ENCODE measurements at places on chromosomes 12 and 14.
A peak's percentile ranks its signal among the peaks of the same experiment; 100 is the strongest.

GRCh38 chr14:49240383-49240782, 345.8 kb downstream of the RPS29 start:
- DNase-seq: no peak

DNA sequence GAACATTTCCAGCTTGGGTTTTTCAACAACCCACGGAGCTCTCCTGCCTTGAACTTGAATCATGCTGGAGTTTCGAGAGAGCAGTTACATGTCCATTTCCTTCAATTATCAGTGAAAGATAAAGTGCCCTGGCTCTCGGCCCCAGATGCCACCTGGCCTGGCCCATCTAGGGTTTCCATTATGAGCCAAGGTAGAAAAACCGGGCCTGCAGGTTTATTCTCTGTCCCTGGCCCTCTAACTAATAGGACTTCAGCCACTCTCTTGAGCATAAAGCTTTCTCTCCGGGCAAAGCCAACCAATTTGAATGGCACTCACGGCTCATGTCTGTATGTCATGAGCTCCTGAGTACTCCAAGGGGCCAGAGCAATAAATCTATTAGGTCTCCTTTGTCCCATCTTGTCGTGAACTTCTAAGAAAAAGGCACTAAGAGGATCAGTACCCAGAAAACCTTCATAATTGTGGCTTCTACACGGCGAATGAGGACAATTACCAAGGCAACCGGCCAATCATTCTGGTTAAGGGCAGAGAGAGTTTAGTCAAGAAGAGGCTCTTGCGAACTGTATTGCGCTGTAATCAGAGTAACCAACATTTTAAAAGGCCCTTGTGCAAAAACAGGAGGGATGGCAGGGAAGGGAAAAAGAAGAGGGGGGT, 392.3 kb downstream of the MED13L start:
- no peak for DNase-seq

DNA sequence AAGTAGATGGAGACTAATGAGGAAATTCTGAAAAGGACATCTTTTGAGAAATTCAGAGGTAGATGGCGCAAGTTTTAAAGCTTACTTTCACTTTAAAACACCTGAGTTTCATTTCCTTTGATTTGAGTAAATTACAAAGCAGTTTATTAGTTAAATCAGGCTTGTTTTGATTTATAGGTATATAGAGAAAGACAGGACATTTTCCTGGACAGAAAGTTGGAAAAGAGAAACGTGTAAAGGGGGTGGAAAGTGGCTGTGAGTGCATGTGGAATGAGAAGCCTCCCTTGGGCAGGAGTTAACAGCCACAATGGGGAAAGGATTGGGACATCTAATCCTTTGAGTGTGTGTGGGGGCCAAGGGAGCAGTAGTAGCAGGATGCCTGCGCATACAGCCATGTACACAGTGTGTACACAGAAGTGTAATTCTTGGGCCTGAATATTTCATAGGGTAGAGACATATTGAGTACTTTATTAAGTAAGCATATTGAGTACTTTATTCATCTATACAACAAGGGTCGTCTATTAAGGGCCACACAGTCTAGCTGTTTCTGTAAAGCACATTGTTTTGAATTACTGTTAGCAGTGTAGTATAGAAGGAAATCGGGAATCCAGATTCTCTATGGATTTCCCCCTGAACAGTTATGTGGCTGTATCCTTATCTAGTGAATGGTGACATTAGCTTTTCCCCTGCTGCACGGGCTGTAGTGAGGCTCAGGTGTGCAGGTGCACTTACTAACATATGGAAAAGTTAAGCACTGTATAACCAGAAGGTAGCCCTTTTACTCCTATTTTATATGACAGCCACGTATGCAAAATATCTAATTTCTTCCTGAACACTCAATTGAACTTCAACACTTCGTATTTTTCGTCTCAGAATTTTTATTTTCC, 19.1 kb downstream of the MARK3 start:
- DNase-seq: no peak

DNA sequence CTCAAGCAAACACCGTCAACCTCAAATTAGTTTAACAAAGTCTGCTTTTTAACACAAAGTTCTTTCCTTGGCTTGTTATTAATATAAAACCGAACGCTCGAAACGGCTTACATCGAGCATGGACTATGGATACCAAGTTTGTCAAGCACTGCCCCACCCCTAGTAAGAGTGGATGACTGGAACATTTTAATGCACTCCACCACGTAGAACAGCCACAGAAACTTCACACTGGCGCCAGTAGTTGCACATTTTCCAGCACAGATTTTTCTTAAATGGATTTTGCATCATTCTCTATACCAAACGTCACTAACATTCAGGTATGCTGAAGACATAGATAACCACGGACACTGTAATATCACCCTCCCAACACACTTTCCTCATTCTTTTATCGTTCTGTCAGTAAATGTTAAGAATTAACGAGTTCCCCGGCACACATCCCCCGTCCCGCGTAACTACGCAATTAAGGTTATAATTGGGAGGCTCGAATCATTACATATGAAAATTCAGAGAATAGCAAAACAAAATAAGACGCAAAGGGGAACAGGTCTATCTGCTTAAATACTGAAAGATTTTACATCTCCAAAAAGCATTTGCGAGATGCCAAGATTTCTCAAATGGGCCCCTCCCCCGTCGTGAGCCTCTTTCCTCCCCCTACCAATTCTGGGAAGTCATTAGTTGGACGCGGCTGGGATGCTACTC, 990 bp downstream of the FERMT2 start:
- DNase-seq: peak; percentile 7

DNA sequence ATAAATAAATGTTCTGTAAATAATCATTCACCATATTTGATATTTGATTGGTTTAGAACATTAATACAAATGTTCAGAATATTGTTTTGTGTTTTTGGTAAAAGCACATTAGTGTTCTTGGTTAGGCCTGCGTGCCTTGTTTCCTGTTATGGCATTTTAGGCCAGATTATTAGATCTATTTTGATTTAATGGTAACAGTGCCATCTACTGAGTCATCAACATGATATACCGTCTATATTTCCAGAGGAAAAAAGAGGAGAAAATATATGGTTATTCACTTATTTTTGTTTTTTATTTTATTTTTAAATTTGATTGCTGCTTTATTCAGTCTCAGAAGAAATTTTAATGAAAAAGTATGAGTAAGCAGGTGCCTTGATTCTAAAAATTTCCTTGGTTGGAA, 60.3 kb downstream of the GPHN start:
- DNase-seq: no peak

DNA sequence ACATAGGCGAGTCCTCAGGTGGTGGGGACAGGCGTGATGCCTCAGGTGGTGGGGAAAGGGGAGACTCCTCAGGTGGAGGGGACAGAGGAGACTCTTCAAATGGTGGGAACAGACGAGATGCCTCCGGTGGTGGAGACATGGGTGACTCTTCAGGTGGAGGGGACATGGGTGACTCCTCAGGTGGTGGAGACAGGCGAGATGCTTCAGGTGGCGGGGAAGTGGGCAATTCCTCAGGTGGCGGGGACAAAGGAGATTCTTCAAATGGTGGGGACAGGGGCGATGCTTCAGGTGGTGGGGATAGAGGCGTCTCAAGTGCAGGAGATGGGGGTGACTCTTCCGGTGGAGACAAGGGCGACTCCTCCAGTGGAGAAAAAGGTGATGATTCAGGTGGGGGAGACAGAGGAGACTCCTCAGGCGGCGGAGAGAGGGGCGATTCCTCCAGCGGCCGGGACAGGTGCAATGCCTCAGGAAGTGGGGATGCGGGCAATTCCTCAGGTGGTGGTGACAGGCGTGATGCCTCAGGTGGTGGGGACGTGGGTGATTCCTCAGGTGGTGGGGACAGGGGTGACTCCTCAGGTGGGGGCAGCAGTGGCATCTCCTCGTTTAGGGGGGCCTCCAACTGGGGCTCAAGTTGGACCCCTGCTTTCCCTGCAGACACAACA, 8.7 kb downstream of the KMT2D start:
- DNase-seq: no peak

- no peak for DNase-seq
Measured at GRCh38 chr12:38689704-38690103, 215.7 kb downstream of the CPNE8 start.

DNA sequence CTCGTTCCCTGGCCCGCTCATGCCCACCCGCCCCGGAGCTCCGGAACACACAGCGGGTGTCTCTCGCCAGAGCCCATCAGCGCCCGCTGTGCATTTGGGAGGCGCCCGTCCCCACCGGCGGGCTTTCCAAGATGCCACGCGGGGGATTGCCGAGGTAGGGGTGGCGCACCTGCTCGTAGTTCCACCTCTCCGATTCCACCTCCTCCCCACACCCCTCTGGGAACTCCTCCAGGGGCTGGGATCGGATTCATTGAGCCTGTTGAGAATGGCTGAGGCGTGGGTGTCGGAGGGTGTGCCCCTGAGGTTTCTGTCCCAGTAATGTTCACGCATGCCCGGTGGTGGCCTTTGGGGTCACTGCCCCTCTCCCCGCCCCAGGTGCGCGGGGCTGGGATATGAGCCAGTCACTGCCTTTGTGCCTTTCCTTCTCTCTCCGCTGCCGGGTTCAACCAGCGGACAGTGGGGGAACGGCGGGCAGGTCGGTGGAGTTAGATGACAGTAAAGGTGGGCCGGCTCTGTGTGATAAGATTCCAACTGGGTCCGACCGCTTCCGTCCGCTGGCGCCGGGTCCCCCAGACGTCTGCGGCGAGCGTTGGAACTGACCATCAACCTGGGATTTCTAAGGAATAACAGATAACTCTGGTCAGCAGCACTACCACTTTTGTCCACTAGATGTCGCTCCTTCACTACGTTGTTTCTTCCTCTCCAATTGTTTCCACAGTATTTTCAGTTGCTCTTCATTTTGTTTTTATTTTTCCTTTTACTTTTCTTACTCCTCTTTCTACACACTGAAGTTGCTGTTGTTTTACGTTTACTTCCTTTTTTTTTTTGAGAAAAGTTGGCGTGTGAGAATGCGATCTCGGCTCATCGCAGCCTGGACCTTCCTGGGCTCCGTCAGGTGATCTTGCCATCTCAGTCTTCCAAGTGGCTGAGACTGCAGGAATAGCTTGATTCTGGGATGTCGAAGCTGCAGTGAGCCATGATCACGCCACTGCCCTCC, 178.1 kb upstream of the ALG10B start:
- peak; percentile 62 for DNase-seq

- DNase-seq: no peak
Measured at GRCh38 chr12:81146228-81147225, 68.6 kb downstream of the ACSS3 start.

DNA sequence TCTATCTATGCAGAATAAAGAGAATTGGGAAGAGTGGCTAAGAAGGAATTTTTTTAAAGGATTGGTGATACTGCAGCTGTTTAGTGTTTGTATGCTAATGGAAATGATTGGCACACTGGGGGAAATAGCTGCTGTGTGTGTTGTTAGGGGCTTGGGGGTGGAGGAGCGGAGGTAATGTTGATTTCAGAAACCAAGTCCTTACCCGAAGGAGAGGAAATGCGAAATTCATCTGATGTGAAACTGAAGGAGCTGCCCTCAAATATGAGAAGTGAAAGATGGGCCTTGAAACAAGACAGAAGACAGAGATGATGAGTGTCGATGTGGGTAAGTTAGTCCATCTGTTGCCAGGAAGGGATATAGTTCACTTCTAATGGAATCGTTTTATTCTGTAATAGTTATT, 21.2 kb upstream of the RNASE12 start:
- DNase-seq: peak; percentile 25

GRCh38 chr12:124747426-124748161, 116.1 kb downstream of the SCARB1 start:
- no peak for DNase-seq

DNA sequence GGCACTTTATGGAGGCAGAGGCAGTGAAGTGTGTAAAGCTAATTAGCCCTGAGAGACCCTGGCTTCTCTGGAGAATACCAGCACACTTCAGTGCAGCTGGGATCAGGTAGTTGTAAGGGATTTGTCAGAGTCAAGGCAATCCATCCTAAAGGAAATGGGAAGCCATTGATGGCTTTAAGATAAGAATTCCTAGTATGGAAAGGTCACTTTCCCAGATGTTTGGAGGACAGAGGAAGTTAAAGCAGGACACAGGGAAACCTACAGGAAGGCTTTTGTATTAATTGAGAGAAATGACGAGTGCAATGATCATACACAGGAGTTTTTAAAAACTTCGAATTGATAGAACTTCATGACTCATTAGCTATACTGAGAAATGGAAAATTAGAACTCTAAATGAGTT, 254.4 kb downstream of the SLC16A7 start:
- DNase-seq: no peak

DNA sequence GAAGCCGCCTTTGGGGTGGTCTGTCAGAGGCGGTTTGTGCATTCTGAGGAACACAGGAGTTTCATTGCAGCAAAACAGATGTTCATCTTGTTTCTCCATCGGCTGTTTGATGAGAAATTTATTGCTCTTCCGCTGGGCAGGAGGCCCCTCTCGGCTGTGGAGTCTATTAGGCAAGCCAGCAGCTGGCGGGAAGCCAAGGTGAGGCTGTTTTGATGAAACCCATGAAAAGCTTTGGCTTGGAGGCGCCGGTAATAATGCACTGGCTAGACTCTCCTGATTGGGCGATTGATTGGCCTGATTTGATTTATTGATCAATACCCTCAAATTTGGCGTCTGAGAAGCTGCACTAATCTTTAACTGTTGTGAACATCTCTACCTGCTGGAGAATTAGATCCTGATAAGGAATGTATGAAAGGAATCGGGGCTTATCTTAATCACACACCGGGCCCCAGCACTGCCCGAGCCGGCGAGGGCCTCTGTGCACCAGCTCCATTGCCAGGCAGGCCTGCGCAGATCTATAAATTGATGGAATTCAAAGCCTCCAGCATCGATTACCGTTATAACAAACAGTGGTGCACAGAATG, 187.7 kb downstream of the PHETA1 start:
- peak; percentile 6 for DNase-seq

DNA sequence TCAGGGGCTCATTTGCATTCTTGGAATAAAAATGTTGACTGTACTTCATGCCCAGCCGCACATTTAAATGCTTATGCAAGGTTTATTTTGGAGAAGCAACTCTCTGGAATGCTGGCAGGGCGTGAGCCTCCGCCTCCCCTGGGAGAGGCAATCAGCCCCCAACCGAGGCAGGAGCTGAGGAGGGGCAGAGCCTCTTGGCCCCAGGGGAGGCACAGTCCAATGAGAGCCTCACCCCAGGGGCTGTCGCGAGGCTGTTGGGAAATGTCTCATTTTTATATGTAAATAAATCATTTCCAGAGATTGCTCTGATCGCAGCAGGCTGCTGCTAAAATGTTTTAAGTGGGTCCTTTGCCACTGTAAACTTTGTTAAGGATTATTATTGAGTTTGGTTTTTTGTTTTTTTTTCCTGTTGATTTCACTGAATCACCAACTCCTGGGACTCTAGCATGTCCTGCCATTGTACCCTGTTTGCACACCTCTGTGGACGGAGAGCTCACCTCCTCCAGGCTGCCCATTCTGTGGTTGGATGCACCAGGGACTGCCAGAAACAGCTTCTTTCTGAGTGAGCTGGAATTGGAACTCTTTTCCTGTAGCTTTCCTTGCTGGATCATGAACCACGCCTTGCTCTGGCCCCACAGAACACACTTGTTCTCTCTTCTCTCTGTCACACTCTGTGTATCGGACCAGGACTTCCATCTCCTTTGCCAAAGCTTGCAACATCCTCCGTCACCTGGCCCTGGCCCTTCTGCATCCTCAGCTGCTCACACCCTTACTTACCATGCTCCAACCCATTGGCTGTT, 46.9 kb upstream of the FAM181A start:
- no peak for DNase-seq

- DNase-seq: no peak
Measured at GRCh38 chr12:25993901-25994651, 35.6 kb downstream of the RASSF8 start.

- DNase-seq: no peak
Measured at GRCh38 chr12:24185782-24186181, 236.3 kb upstream of the SOX5 start.

All from CD4-positive, alpha-beta T cell treated with Interleukin-10 for 1 hour (primary cell).